ENCODE measurements at places on chromosomes 3 and 15.

- no peak for DNase-seq
Observed at GRCh38 chr3:112654979-112655378, 14.0 kb upstream of the CCDC80 start.

DNA sequence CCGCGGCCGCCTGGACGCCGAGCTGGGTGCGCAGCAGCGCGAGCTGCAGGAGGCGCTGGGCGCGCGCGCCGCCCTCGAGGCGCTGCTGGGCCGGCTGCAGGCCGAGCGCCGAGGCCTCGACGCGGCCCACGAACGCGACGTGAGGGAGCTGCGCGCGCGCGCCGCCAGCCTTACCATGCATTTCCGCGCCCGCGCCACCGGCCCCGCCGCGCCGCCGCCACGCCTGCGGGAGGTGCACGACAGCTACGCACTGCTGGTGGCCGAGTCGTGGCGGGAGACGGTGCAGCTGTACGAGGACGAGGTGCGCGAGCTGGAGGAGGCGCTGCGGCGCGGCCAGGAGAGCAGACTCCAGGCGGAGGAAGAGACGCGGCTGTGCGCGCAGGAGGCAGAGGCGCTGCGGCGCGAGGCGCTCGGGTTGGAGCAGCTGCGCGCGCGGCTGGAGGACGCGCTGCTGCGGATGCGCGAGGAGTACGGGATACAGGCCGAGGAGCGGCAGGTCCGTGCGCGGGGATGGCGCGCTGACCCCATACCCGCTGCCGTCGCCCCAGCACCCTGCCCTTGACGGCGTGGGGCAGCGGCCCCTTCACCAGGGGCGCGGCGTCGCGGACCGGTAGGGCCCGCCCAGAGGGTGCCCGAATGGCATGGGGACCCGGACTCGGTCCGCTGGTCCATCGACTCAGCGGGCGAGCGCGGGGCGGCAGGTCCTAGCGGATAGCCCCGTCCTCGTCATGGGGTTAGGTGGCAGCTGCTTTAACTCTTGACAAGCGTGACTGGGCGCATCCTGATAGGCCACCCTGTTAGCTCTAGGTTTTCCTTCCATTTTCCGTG is 848 bp downstream of the SYNM start:
- no peak for DNase-seq

- DNase-seq = no peak
Observed at GRCh38 chr3:13650210-13651056, 101.5 kb downstream of the FBLN2 start.

- no peak for DNase-seq
Observed at GRCh38 chr15:32794973-32795372, 77.2 kb downstream of the GREM1 start.

GRCh38 chr15:60076582-60077276 is 72.6 kb downstream of the FOXB1 start:
- no peak for DNase-seq

GRCh38 chr3:154783521-154783931 is 296.6 kb upstream of the MME start:
- DNase-seq = no peak

- no peak for DNase-seq
Observed at GRCh38 chr3:161550491-161551195, 54.0 kb downstream of the OTOL1 start.

DNA sequence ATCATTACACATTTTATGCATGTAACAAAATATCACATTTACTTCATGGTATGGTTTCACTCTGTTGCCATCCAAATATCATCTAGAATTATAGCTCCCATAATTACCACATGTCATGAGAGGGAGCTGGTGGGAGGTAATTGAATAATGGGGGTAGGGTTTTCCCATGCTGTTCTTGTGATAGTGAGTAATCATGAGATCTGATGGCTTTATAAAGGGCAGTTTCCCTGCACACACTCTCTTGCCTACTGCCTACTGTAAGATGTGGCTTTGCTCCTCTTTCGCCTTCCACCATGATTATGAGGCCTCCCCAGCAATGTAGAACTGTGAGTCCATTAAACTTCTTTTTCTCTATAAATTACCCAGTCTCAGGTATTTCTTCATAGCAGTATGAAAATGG is 123.4 kb downstream of the SATB1 start:
- DNase-seq = no peak

GRCh38 chr3:13211605-13212210 is 138.5 kb upstream of the IQSEC1 start:
- DNase-seq = no peak

DNA sequence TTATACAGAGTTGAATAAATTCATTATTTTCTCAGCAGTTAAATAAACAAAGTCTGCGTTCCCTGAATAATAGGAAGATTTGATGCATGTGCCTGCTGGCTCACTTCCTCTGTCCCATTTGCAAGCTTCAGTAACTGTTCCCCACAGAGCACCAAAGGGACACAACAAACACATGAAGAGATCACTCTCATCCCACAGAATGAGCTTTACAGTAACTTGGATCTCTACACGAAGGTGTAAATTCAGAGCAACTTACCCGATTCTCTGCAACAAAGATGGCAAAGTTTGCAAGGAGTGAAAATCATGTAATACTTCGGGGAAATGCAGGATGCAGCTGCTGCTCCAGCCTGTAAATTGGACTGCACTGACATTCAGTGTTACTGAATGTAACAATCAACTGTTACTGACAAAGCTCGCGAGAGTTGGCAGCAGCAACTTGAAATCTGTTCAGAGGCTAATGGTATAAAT is at the start of gene BCHE:
BCHE (minus strand) TSS at position 366 of the 468 bp plus-strand sequence. CDS start 6,390 bp downstream, outside the sequence.
- DNase-seq = peak; percentile 59

DNA sequence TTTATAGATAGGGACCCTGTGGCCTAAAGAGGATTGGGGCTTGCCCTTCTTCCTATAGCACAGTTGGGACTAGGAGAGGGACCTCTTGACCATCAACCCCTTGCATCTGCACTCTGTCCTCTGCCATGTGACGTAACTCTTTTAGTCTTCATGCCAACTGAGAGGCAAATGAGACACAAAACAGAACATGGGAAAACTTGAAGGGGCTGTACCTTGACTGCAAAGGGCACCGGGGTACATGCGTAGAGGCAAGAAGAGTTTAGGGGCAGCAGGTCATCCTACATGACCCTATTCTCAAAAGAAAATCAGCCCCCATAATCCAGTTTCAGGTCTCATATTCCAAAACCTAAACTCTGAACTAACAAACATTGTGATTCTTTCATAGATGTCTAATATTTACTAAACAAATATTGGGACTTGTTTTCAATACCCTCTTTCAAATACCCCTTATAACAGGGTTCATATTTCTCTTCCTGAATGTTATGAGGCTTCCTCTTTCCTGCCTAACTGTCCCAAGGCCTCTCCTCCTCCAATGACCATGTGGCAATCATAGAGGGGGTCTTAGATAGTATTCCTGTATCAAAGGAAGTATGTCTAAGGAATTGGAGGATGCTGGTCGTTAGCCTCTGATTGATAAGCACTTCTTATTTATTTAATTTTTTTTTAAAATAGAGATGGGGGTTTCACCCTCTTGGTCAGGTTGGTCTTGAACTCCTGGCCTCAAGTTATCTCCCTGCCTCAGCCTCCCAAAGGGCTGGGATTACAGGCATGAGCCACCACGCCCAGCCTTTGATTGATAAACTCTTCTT is 20.6 kb downstream of the ACKR2 start:
- DNase-seq = no peak

GRCh38 chr15:40325700-40326099 is 2.2 kb downstream of the INAFM2 start:
- no peak for DNase-seq

- no peak for DNase-seq
Observed at GRCh38 chr3:123802007-123802625, 82.0 kb downstream of the MYLK start.

DNA sequence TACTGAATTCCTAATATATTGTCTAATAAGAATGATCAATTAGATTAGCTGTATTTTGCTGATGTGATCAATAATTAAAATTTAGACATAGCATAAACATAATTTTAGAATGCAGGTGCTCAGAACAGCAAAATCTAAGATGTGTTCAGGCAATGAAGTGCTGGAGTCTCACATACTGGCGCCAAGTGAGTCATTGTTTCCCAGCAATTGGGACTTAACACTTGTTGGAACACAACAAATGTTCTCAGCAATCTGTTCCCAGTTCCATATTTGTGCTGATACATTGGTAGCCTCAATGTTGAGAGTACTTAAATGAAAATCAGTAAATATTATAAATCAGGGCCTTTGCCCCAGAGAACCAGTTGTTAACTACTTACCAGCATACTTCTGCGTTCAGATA is 619.0 kb downstream of the ROBO1 start:
- DNase-seq = no peak

DNA sequence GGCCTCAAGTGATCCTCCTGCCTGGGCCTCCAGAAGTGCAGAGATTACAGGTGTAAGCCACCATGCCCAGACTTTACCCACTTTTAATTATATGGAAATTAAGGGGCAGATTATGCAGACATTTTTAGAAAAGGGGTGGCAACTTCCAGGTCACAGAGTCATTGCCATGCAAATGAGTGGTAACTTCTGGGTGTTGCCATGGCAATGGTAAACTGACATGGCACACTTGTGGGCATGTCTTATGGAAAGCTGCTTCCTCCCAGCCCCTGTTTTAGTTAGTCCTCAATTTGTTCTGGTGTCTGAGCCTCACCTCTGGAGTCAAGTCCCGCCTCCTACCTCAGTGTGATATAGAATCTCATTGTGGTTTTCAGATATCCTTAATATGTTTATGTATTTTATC is 49.7 kb downstream of the PCNP start:
- no peak for DNase-seq

GRCh38 chr15:98410328-98410727 is 238.0 kb upstream of the IGF1R start:
- no peak for DNase-seq

DNA sequence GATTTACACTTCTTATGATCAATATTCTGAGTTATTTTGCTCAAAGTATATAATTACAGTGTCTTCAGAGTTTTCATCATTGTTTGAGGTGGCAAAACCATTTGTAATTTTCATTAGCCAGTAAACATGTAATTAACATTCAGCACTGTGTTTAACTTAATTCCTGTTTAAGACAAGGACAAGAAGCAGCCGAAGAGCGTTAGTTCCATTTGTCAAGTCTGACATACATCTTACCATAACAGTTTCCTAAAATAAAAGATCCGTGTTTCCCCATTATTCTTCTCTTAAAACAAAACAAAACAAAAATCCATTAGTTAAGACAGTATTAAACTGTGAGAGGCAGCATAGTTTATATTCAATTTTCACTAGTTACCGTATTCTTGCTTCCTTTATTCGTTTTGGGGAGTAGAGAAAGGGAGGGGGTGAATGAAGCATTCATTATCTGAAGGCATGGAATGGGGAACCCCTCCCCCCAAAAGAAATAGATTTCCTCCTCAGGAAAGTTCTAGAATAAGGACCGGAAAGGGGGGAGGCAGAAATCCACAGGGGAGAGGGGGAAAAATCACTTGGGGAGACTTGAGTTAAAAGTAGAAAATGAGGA is 5.5 kb upstream of the NR2F2 start:
- no peak for DNase-seq

DNA sequence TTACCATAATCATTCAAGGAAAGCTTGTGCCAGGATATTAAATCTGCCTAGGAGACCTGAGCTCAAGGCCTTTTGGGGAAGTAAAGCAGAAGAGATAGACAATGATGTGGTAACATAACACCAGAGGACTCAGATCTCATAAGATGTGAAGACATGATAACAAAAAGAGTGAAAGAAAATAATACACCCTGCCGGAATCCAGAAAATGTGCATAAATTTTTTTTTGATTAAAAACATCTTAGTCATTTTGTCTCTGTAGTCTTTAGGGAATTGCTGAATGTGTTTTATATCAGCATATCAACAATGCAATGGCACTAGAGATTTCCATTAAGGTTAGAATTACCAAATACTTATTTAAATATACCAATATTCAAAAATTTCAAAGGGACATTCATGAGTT is 326.8 kb upstream of the ROBO1 start:
- DNase-seq = no peak

DNA sequence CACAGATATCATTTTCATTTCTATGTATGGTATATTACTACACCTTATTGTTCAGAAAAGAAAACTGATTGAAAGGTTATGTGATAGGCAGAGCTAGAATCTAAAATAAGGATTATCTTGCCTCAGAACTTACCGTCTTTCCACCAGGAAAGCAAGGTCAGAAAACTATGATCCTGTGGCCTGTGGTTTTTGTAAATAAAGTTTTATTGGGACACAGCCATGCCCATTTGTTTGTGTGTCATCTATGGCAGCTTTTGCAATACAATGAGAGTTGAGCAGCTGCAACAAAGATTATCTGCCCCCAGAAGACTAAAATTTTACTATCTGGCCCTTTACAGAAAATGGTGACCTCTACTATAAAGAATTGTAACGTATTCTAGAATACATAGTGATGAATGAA is 314.7 kb upstream of the SLCO3A1 start:
- DNase-seq = no peak

DNA sequence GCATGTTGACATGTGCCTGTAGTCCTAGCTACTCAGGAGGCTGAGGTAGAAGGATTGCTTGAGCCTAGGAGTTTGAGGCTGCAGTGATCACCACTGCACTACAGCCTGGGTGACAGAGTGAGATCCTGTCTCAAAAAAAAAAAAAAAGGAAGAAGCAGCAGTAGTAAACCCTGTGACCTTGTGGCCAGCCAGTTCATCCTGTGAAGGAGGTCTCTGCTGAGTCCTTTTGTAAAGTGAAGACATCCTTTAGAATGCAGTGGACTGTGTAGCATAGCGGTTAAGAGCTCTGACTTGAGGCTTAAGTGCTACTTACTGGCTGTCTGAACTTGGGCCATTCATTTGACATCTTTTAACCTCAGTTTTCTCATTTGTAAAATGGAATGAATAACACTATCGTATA is 8.3 kb downstream of the EXOSC7 start:
- no peak for DNase-seq

- DNase-seq = no peak
Observed at GRCh38 chr3:52237657-52238172, 1.2 kb downstream of the TWF2 start.

DNA sequence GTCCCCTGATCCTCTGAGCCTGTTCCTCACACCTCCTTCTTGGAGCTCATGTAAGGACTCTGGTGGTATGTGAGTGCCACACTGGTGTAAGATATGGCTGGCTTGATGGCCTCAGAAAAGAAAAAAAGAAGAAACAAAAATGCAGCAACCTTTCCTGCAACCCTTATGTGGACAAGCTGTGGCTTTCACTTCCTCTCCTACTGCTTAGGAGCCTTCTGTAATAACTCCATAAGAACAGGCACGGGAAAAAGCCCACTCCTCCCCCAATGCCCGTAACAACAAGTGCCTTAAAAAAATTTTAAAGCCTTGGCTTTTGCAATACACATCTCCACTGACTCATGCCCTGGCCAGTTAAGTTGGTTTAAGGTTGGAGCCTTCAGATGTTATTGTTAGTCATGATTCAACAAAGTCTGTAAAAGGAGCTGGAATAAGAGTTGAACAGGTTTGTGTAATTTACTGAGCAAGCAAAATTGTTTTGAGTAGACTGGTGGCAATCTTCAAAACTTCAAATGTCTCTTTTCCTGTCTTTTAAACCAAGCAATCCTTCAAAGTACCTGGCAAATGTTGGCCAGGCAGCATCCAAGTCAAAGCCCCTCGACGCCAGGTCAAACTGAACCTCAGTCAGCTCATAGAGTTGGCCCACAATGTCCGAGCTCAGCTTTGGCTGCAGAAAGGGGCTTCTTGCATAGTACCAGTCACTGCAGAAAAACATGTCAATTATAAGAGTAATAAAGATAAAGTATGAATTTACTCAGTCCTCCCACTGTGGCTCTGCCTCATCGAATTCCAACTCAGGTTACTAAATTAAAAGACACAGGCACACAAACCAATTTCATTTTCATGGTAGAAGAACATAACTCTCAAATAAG is 22.9 kb downstream of the FYCO1 start:
- DNase-seq = no peak

- DNase-seq = no peak
Observed at GRCh38 chr15:81183439-81183775, 13.3 kb upstream of the IL16 start.

- no peak for DNase-seq
Observed at GRCh38 chr3:154842536-154842935, 237.6 kb upstream of the MME start.

All from urinary bladder (tissue), 4 donors.